ENCODE measurements at places on chromosomes 2 and 18.

- no peak for DNase-seq
Measured at GRCh38 chr2:176650104-176650837, 381.0 kb downstream of the MTX2 start.

DNA sequence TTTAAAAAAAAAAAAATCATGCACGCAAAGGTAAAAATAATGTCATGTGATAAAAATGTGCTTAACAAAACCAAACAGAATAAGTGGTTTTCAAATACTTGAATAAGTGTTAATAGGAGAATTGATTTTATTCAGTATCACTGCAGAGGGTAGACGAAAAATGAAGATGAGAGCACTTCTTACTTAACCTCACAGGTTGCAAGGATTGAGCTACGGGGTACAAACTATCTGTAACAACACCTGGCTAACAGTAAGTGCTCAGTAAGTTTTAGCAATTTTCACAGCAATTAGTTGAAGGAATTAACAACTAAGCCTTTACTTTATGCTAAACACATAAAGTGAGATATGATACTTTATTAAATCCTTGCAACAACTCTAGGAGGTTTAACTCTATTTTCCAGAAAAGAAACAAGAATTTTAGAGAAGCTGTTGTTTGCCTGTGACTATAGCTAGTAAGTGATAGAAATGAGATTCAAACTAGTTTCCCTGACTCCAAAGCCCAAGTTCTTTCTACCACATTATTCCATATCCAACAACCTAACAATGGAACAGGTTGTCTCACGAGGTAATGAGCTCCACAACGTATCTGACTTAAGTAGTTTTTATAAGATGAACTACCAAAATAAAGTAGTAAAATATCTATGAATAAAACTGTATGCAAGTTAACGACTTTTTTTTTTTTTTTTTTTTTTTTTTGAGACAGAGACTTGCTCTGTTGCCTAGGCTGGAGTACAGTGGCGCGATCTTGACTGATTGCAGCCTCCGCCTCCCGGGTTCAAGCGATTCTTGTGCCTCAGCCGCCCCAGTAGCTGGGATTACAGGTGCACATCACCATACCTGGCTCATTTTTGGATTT, 4.7 kb downstream of the PRKD3 start:
- DNase-seq, result no peak

DNA sequence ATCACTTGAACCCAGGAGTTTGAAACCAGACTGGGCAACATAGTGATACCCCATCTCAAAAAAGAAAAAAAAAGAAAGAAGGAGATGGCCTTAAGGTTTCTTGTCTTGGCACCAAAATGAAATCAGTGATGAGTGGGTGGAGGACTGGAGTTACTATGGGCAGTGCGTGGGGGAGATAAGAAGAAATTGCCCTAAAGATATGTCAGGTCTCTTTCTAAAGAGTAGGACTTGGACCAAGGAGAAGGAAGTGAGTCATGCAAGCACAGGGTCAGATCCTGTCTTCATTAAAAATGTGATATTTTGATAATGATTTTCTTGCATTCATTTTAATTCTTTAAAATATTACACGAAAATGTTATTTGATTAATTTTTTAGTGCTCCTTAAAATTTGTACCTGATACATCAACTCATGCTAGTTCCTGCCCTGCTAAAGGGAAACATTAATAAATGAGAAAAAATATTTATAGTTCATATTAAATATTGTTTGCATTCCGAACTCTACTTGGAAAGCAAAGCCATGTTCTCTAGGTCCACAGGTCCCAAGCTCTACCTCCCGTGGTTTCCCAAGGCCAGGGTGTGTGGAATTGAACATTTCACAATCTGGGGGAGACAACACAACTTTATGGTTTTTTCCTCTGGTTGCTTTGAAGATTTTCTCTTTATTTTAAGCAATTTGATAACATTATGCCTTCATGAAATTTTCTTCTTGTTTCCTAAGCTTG, 62.6 kb upstream of the CTLA4 start:
- DNase-seq, result no peak

DNA sequence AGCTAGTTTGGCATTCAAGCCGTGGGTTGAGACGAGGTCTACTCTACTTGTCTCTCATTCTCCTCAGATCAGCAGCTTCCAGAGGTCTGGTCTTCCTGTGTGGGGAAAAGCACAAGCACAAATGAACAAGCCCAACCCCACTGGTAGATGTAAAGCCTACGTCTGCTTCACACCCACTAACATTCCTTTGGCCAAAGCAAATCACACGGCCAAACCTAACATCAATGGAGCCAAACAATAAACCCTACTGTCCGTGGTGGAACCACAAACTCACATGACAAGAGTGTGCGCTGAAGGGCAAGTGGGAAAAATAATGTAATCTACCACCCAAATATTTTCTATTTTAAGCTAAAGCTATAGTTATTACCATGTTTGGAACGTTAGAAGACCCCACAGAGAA, 179.3 kb upstream of the MGAT5 start:
- DNase-seq, result no peak

DNA sequence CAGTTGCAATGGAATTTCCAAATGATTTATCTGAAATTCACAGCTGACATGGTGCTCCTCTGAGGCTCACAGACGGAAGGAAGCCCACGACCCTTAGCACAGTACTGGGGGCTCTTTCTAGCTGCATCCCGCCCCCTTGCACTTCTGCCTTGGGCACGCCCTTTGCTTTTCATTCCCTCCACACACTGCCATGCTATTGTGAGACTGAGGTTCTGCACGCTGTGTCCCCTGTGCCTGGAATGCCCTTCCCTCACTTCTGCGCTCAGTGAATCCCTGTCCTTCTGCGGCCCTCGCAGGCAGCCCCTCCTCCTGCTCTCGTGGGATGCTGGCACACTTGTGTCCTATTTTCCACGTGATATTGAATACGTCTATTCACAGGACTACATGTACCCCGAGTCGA, 135.4 kb upstream of the TTC39C start:
- no peak for DNase-seq

DNA sequence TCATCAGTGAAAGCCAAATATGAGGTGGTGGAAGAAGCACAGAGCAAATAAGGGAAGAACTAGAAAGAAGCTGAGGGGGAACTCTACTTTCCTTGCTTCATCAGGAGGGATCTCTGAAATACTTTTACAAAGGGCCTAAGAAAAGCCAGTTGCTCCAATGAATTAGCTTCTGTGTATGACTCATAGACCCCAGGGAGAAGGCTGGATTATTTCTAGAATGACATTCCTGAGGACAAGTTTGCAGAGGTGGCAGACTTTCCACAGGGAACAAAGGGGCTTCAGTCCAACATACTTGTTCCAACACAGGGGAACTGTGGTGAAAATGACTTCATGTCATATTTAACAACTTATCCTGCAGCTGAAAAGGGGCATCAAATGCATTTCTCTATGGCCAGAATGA, 29.0 kb downstream of the DOK1 start:
- DNase-seq, result no peak

DNA sequence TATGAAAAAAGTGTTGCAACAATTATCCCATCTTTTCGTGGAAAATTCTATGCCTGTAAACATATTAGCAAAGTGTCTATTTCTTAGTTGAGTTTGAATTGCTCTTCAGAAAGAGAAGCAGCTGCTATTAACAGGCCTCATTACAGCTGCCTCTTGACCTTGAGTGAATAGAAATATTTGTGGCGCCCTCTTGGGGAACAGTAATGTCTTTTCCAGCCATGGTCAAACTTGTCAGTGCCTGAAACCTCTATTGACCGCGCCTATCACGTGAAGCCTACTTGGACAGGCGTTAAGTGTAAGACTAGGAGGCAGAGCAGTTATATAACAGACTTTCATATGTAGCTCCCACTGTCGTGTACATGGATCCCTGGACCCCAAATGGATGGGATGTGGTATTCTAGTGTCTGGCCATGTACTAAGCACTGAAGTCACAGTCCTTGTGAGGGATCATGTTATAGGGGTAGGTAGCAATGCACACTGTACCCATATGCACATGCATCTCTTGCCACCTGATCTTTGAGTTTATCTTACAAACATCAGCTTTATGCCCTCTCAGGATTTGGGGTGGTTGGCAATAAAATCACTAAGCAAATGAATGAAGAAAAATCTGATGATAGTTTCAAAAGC, 245.0 kb downstream of the PTGR3 start:
- DNase-seq, result no peak

GRCh38 chr18:56146565-56146964, 491.8 kb downstream of the TXNL1 start:
- no peak for DNase-seq

- DNase-seq, result no peak
Measured at GRCh38 chr2:237121321-237121720, 35.6 kb downstream of the COPS8 start.

DNA sequence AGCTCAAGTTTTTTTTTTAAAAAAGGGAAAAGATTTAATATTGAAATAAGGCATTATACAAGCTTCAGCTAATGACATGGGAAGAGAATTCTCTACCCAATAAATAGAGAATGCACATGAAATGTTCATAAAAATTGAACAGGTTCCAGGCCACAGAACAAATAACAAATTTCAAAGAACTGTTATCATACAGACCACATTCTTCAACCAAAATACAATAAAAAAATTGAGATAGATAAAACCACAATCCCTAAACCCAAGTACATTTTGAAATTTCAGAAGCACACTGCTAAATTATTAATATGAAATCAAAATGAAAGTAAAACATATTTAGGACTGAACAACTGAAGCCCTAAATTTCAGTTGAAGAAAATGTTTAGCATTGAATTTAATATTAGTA, 89.6 kb downstream of the BCL2 start:
- DNase-seq, result no peak

- no peak for DNase-seq
Measured at GRCh38 chr2:151852260-151853069, 24.2 kb upstream of the ARL5A start.

GRCh38 chr2:228798458-228799207, 472.5 kb downstream of the PID1 start:
- DNase-seq, result no peak

GRCh38 chr18:2612996-2613395, 41.6 kb downstream of the NDC80 start:
- DNase-seq, result no peak

DNA sequence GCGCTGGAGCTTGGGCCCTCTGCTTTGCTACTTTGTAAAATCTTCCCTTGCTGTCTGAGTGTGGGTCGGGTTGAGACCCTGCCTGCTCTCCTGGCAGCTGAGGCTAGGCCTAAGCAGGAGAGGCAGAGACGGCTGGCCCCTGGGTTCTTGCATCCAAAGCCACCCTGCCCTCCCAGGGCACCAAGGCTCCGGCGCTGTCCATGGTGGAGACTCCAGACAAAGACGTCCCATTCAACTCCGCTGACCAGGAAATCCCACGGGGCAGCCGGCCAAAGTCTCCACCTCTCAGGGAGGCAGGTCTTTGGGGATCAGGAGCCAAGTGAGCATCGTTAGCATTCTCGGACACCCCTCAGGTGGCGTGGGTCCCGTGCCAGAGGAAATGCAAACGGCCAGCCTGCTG, 2.6 kb upstream of the PRLH start:
- DNase-seq, result no peak

GRCh38 chr18:42649331-42650035, 466.0 kb downstream of the RIT2 start:
- no peak for DNase-seq

GRCh38 chr2:60560734-60561644, 7.5 kb upstream of the BCL11A start:
- no peak for DNase-seq

DNA sequence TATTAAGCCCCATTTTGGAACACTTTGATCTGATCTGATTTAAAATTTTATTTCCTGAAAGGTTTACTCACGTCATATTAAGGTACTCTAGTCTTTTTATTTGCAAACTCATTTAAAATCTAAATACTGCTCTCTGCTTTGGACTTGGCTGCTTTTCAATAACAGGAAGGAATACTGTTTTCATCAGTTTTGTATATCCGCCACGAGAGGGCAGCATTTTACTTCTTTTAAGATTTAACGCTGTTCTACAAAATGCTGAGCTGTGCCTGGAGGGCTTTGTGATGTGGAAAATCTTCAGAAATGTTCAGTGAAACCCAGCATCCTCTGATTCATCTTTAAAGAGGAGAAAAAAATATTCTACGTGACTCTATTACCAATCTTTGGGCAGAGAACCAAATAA, 37.5 kb upstream of the SLC38A11 start:
- DNase-seq, result no peak

DNA sequence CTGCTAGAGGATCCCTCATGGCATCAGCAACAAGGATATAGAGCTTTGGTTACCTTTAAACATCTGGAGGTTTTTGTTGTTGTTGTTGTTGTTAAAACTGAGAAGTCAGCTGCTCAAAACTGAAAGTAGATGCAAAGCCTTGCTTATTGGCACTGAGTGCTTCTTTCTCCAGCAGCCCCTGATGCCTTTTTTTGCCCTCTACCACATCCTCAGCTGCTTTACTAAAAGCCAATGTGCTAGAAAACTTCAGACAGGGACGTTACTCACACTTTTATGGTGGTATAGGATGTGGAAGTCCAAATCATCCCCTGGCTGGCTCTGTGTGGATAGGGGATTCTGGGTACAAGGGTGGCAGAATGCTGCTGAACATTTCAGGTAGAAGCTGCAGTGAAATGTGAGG, 78.3 kb upstream of the CHST9 start:
- no peak for DNase-seq

DNA sequence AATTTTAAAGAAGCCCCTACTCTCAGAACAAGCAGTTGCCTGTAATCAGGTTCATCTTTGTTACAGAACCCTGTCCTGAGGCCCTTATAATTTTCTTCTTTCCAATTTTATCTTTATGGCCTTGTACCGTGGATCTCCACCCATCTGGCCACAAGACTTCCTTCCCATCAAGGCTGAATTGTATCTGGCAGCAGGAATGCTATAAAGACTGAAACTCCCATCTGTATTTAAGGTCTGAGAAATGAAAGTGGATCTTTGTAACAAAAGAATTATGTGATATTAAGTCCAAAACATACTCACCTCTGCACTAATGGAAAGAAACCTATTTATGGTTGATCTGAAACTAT, 91.8 kb downstream of the METTL8 start:
- no peak for DNase-seq

DNA sequence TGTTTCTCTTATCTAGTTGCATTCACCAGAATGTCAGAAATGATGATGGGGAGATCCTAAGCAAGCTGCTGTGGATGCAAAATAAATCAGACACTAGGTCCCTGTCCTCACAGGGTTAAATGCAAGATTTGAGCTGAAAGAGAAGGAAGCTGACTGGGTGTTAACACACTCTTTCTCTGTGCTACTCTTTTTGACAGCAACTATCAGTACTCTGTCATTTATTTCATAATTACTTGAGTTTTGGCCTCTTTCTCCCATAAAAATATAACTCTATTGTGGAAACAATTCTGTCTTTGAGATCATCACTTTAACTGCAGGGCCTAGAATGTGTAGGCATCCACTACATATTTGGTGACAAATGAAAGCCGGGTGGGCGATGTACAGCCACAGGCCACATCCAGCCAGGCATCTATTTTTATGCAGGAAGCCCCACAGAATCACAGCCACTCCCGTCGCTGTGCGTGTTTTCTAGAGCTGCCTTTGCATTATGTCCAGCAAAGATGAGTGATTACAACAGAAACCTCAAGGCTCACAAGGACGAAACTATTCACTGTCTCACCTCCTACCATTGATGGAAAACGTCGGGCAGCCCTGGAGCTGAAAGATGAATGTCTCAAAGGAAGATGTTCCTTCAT, 849.0 kb downstream of the RNF144A start:
- DNase-seq, result no peak

GRCh38 chr2:225030203-225030602, 12.1 kb downstream of the DOCK10 start:
- DNase-seq, result no peak

Data from stimulated activated CD8-positive, alpha-beta memory T cell treated with anti-CD3 and anti-CD28 coated beads, Interleukin-4, amount 100 ng/mL, for 1 hour (primary cell).